ENCODE measurements at places on chromosomes 1 and 21.
A peak's percentile ranks its signal among the peaks of the same experiment; 100 is the strongest.

DNA sequence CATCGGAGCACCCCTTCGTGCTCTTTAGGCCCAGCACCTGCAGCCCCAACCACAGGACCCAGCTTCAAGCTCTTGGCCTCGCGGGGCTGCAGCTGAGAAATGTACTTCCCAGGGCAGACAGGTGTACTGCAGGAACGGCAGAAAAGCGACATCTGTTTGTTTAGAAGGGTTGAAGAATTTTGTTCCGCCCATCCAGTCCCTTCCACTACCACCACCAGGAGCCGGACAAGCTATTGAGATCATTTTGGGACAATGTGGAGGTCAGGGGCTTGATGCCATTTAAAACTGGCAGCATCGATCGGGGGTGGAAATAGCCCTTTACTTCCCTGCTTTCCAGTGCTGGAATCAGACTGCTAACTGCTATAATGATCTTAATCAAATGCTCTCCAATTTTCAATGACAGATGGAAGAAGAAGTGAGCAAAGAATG is 1.7 kb downstream of the SERTAD4 start:
- DNase-seq: no peak

- DNase-seq: no peak
These were observed 12.9 kb downstream of the FAM177B start for GRCh38 chr1:222749927-222750326.

DNA sequence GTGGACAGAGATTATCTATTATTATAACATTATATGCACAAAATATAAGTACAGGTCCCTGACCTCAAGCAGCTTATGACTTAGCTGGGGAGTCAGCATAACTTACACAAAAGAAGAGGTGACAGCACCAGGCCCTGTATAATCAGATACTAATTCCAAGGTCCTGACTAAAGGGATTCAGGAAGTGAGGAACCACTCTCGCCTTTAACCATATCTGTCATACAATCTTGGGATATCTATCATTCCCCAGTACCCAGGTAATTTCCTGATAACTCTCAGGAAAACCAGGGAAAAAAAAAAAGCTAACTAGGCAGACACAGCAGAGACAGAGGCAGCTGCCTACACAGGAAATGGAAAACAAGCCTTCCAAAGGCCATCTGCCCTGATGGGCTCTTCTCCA is 78.5 kb upstream of the CAMK1G start:
- DNase-seq: no peak

DNA sequence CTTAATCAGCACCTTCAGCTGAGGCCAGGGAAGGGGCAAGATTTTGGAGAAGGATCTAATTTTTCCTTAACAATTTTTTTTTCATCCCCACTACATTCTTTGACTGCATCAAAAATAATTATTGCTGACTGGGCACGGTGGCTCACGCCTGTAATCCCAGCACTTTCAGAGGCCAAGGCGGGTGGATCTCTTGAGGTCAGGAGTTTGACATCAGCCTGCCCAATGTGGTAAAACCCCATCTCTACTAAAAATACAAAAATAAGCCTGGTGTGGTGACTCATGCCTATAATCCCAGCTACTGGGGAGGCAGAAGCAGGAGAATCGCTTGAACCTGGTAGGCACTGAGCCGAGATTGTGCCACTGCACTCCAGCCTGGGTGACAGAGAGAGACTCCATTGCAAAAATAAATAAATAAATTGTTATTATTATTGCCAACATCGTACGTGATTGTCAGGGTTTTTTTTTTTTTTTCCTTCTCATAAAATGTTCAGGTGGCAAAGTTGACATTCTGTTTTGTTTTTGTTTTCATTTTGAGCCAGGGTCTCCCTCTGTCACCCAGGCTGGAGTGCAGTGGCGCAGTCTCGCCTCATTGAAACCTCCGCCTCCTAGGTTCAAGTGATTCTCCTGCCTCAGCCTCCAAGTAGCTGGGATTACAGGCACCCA is 37.3 kb upstream of the MORC3 start:
- DNase-seq: no peak

DNA sequence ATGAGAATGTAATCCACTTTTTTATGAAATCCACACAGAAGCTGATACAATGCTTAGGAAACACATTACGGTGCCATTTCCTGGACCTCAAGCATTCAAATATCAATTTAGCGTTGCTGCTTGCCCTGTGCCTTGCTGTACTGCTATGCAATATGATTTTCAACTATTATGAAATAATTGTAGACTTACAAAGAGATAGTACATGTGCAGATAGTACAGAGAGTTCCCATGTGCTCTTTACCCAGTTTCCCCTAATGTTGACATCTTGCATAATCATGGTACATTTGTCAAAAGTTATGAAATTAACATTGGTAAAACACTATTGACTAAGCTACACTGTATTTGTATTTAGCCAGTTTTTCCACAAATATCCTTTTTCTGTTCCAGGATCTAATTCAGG is 37.7 kb upstream of the PTBP2 start:
- no peak for DNase-seq

DNA sequence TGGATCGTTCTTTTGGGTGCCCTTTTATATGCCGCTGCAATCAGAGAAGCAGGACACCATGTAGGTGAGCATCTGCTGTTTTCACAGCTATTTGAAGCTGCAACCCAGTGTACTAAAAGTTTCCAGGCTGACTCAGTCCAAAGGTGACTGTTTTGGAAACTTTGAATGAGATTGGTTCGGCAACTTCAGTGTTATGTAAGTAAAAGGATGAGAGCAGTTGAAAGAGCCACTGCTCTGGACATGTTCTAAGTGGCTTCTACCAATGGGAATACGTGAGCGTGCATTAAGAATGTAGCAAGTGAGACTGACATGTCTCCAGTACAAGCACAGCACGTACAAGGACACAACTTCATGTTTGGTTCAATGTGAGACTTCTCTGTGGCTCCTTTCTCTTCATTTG is 55.6 kb downstream of the DDR2 start:
- no peak for DNase-seq

GRCh38 chr1:201778279-201779065 is 50.5 kb upstream of the IPO9 start:
- DNase-seq: no peak

DNA sequence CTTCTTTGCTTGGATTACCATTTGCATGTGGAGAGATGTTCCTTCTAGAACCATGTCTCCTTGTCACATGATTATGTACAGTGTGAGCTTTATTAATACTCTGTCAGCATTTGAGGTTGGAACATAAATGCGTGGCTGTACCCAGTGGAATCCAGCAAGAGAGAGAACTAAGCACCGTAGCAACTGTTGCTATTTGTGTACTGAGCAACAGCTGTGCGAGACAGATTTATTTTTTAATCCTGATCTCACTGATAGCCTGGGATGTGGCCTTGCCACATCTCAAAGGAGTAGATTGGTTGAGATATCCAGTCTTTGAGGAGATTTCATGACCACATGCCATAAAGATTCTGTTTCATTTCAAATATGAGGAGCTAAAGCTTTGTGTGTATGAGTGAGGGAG is 43.4 kb downstream of the KIF1B start:
- no peak for DNase-seq

DNA sequence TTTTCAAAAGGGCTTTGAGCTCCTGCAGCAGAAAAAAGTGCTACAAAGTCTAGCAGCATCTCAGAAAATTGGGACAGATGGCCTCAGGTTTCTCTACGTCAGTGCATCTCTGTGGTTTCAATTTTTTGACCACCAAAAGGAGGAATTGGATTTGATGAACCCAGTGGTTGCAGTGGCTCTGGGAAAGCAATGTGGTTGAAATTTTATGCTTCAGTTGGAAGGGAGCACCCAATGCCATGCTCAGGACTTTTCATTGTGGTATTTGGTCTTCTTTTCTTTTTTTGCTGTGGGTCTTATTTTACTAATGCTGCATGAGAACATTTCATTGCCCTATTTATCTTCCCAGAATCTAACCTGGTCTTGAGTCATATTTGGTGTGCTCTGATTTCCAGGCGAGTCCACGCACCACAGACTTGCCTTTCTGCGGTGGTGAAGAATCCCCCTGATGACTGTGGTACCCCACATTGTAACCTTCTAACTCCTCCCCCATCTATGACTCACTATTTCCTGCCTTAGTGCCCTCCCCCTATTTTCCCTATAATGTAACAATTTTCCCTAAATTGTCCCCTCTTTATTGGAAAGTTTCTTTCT is 56.7 kb downstream of the S1PR1 start:
- no peak for DNase-seq

GRCh38 chr1:180540697-180541594 is 17.8 kb upstream of the OVAAL start:
- no peak for DNase-seq

- DNase-seq: no peak
These were observed 22.2 kb upstream of the SLC5A9 start for GRCh38 chr1:48200166-48200900.

DNA sequence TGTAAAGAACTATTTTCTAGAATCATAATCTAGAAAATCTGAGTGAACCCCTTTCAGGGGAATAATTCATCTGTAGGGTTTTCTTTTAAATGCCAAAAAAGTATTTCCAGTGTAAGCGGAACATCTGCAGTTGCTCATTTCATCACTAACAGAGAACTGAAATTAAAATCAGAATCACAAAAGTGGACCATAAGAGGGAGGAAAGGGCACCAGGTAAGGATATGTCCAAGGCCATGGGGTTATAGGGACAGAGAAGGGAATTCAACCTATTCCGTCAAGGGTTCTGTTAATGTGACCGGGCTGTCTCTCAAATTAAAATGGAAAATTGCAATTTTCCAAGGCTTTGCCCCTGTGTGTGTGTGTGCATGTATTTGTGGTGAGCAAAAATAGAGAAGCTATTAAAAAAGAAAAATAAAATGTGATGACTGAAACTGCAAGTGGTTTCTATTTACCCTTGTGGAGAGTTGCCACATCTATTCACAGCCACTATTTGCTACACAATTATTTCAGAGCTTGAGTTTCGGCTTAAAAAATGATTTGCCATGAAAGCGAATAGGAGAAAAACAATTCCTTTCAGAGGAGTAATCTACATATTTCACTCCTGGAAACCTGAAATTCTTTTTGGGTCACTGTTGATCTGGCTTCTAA is 53.1 kb downstream of the APP start:
- DNase-seq: peak; percentile 60

DNA sequence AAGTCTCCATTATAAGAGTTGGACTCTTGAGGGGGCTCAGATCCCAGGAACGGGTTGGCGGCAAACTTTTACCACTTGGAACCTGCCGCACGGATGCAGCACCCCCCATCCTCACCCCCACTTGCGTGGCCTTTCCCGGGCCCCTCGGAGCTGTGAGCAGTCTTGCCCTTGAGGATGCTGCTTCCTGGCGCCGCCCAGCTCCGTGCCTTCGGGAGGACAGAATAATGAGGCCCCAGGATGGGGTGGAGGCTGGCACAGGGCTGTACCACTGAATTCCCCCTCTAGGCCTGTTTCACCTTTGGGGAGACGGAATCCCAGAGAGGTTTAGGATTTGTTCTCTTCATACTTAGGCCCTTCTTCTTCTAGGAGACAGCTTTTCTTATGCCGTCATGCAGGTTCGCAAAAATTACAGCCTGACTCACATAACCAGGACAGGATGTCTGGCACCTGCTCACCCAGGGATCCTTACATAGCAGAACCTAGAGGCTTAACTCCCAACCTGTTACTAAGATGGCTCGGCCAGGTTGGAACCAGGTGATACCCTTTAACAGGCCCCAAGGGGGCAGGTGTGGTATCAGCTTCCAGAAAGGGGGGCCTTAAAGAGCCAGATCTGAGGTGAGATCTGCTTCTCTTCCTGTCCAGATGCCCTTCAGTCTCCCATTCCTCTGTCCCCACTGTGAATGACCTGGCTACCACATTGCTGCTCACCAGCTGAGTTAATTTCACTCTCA is 1.5 kb downstream of the TRNP1 start:
- no peak for DNase-seq

DNA sequence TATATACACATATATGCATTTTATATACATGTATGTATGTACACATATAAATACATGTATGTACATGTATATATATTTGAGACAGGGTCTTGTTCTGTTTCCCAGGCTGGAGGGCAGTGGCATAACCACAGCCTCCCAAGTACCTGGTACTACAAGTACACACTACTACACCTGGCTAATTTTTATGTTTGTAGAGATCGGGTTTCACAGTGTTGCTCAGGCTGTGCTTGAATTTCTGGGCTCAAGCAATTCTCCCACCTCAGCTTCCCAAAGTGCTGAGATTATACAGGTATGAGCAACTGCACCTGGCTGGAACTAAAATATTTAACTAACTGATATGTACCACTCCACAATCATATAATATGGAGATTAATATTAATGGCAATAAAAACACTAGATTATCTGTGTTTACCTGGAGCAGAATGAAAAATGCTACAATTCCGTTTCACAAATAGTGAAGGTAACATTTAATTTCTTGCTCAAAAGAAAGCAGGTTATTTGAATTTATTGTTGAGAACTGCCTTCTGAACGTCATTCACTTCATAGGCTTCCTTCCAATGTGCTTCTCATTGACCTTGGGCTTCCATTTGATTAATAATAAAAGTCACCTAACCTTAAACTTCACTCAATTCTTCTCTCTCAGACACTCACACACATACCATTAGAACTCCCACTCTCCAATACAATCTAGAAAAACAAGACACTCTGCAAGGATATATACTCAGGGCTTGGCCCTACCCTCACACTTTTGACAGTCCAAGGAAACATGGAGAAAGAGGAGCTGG is 57.0 kb downstream of the PTGER3 start:
- DNase-seq: peak; percentile 68

- no peak for DNase-seq
These were observed 6.5 kb upstream of the CDC20 start for GRCh38 chr1:43352351-43352705.

DNA sequence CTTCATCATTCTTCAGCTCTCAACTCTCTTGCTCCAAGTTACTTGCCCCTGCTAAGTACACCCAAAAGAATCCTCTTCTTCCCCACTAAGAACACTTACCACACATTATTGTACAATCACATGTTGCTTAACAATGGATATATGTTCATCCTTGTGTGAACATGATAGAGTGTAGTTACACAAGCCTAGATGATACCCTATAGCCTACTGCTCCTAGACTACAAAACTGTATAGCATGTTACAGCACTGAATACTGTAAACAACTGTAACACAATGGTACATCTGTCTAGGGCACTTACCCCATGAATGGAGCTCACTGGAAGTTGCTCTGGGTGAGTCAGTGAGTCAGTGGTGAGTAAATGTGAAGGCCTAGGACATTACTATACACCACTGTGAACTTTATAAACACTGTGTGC is 77.4 kb downstream of the RERE start:
- DNase-seq: no peak

Data from NCI-H2081 treated with DMSO at 0.1 percent for 48 hours (cell line).